ENCODE measurements at places on chromosomes 1 and 21.

- DNase-seq, result no peak
Observed at GRCh38 chr1:93730621-93731020, 49.0 kb upstream of the BCAR3 start.

DNA sequence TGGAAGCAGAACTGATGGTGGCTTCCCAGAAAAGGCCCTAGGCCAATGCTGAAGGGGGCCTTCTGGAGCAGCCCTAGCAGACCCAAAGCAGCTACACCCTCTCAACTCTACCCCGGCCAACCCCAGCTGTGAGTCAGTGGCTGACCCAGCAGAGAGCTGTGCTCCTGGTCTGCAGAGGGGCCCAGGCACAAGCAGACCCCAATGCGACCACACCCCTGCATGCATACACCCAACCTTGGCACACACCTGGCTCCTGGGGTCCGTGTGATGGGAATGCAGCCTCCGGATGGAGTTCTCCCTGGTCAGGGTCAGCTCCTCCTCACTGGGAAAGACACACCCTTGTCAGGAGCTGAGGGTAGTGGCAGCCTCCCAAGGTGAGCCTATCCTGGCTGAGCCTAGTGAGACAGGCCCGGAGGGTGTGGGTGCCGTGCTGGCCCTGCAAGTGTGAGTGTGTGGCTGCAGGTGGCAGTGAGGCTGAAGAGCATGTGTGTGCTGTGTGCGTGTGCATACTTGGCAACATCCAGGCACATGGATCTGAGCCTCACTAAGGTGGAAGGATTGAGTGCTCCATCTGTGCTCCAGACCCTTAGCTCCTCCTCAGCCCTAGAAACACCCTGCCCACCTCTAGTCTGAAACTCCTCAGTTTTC, 3.9 kb upstream of the ARHGAP30 start:
- DNase-seq, result no peak

- DNase-seq, result no peak
Observed at GRCh38 chr1:205826016-205826806, 13.2 kb upstream of the SLC41A1 start.

DNA sequence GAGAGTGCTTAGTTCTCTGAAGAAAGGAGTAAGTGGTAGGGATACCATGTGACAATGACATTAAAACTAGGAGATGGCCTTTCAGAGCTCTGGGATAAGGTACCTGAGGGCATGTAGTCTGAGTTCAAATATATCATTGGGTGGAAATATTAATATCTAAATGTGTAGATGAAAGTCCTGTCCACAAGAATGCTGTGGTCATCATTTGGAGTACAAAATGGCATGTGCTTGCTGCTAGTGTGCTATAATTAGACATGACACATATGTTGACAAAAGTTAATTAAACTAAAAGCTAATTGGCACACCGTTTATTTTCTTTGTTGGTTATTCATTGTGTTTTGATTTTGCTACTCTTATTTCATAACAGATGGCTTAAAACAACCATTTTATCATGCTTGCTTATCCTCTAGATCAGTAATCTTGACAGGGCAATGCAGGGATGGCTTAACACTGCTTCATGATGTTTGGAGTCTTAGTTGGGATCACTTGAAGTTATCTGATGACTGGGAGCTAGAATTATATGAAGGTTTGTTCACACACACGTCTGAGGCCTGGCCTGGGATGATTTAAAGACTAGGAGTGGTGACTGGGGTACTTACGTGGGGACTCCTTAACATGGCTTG, 31.0 kb downstream of the CC2D1B start:
- DNase-seq, result no peak

DNA sequence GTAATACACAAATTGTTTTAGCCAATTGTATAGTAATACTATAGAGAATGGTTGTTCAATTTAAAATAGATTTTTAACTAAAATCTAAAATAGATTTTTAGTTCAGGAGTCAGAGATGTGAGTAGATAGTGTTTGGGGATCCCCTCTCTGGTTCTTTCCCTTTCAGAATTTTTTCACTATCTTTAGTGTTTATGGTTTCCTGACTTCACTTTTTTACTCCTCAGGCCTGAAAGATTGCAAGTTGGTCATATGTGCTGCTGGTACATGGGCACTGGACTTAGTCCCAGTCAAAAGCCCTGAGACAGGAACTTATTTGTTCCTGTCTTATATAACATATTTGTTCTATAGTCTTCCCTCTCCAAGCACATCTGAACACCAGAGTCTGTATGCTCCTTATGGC, 96.8 kb upstream of the ATP1B1 start:
- no peak for DNase-seq

- peak; percentile 25 for DNase-seq
Observed at GRCh38 chr1:210089855-210090254, 142.7 kb upstream of the SERTAD4 start.

- no peak for DNase-seq
Observed at GRCh38 chr1:114390361-114390760, 120.6 kb downstream of the TRIM33 start.

GRCh38 chr1:4464478-4464877, 189.9 kb upstream of the AJAP1 start:
- DNase-seq, result no peak
